ENCODE measurements at places on chromosomes 5 and 9.

DNA sequence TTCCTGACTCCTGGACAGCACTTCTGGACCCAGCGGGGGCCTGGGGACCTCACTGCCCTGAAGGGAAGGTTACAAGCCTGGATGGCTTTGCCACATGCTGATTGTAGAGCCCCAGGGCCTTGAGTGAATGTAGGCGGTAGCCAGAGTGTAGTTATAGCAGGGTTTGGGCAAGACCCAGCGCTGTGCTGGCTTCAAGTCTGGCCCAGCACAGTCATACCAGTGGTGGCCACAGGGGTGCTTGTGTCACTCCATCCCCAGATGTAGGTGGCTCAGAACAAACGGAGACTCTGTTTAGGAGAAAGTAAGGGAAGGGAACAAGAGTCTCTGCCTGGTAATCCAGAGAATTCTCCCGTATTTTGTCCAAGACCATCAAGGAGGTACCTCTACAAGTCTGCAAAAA is 84.6 kb downstream of the STARD4 start:
- DNase-seq, result no peak

GRCh38 chr9:107137495-107138202 is 145.4 kb upstream of the RAD23B start:
- no peak for DNase-seq

DNA sequence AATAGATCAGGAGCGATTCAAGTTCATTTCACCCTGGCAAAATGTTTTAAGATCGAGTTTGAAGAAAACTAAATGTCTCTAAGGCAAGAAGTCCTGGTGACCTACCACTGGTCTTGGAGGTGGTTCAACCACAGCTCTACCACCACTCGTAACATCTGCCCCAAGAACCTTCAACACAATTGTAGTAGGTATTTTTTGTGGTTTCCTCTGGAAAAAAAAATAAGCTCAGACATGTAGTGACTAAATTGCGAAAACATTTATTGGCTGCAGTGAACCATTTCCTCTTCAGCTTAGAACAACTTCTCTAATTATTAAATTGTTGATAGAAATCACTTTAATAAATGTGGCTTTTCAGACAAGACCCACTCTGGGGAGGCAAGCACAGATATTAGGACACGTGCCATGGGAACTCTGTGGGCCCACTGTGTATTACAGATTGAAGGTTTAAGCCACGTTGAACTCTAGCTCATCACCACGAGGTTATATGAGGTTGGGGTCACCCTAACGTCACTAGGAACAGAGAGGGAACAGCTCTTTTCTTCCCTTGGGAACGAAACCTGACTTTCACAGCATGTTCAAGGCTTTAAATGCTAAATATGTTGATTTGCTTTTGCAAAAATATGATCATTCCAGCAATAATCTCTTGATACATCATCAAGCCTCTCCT is 142.9 kb downstream of the HSD17B3 start:
- DNase-seq, result no peak

DNA sequence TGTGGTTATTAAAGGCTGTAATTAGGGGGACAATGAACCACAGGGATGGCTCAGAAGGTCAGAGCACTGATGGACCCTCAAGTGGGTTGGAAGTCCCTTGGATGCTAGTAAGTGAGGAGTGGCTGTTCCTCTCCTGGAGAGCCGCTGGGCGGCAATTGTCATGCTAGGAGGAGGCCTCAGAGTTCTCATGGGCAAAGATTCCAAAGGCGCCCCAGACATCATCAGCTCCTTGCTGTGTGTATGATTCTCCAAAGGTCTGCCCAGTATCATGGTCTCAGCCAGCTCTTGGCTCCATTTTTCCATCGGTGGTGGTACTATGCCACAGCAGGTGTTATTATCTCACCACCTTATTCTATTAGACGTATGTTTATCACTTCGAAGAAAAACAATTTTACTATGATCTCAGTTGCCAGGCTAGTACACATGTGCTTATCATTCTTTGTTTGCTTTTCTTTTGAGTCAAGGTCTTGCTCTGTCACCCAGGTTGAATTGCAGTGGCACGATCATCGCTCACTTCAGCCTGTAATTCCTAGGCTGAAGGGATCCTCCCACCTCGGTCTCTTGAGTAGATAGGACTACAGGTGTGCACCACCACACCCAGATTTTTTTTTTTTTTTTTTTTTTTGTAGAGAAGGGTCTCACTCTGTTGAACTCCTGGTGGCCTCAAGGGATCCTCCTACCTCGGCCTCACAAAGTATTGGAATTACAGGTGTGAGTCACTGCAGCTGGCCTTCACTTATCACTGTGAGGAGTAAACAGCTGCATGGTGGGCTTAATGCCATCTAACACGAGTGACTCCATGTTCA is 46.8 kb downstream of the EXOSC2 start:
- DNase-seq, result no peak

DNA sequence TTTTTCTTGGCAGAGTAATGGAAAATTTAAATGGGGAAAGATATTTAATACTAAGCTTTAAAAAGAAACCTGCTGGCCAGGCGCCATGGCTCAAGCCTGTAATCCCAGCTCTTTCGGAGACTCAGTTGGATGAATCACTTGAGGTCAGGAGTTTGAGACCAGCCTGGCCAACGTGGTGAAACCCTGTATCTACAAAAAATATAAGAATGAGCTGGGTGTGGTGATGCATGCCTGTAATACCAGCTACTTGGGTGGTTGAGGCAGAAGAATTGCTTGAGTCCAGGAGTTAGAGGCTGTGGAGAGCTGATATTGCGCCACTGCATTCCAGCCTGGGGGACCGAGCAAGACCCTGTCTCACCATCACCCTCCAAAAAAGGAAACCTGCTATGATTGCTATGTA is 32.8 kb downstream of the TUT7 start:
- DNase-seq, result peak; percentile 46

DNA sequence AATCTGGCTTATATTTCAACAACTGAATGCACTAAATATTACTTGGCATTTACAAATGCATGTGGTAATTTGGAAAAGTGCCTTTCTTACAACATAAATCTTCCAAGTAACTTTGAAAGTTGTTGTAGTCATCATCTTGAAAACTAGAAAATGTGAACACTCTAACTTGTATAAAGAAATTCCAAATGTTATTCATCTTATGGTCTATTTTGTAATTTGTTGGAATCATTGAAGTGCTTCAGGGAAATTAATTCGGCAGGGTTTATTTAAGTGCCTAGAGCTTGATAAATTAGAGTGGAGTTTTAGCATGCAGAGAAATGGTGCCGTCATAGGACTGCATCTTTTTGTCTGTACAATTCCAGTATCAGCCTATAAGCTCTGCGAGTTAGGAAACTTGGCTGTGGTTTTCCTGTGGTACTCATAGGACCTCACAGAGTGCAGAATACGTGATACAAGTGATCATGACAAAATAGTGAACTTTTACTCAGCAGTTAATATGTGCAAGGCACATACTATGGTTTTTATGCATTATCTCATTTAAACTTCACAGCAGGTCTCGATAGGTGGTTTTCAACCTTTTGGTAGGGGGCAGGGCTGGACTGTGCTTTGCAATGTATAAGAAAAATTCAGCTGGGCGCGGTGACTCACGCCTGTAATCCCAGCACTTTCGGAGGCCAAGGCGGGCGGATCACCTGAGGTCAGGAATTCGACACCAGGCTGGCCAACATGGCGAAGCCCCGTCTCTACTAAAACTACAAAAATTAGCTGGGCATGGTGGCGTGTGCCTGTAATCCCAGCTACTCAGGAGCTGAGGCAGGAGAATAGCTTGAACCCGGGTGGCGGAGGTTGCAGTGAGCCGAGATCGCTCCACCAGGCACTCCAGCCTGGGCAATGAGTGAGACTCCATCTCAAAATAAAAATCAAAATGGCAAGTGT is 79.6 kb downstream of the RAI14 start:
- no peak for DNase-seq

- no peak for DNase-seq
Measured at GRCh38 chr9:33637881-33638280, 113.8 kb downstream of the ANKRD18B start.

- no peak for DNase-seq
Measured at GRCh38 chr5:77355080-77355479, 137.0 kb downstream of the WDR41 start.

GRCh38 chr9:117466111-117466510 is 51.3 kb upstream of the ASTN2 start:
- DNase-seq, result no peak

- no peak for DNase-seq
Measured at GRCh38 chr5:45105491-45105994, 296.8 kb downstream of the MRPS30 start.

- no peak for DNase-seq
Measured at GRCh38 chr9:113823421-113823820, 52.7 kb upstream of the ZNF618 start.

DNA sequence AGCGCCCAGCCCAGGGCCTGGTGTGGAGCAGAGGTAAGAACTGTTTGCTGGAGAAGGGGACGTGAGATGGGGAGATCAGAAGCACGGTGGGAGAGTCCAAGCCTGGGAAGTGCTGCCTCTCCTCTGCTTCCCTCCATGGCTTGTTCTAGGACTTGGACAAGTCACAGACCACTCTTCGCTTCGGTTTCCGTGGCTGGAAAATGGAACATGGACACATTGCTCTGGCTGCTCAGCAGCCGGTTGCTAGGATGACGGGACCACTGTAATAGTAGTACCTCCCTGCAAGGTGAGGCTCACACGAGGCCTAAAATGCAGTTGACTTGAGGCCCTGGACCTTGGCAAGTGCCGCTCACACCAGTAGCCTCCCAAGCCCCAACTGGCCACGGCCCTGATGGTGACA is 175.8 kb upstream of the FSTL4 start:
- DNase-seq, result no peak

DNA sequence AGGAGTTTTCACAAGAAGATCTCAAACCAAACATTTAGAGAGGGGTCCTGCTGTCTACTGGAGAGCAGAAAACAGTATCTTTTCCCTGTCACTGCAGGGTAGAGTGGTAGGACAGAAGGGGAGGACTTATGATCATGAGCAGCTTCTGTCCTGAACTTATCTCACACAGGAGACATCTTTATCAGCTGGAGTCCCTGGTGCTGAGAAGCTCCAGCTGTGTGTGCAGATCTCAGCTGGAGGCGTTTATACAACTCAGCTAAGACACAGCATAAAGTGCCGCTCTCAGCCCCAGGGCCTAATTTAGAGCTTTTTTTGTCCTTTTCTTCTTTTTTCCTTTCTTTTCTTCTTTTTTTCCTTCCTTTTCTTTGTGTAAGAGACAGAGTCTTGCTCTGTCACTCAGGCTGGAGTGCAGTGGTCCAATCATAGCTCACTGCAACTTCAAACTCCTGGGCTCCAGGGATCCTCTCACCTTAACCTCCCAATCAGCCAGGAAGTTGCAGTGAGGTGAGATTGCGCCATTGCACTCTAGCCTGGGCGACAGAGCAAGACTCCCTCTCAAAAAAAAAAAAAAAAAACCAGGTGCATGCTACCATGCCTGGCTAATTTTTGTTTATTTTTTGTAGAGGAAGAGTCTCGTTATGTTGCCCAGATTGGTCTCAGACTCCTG is 31.9 kb downstream of the CCDC125 start:
- no peak for DNase-seq

DNA sequence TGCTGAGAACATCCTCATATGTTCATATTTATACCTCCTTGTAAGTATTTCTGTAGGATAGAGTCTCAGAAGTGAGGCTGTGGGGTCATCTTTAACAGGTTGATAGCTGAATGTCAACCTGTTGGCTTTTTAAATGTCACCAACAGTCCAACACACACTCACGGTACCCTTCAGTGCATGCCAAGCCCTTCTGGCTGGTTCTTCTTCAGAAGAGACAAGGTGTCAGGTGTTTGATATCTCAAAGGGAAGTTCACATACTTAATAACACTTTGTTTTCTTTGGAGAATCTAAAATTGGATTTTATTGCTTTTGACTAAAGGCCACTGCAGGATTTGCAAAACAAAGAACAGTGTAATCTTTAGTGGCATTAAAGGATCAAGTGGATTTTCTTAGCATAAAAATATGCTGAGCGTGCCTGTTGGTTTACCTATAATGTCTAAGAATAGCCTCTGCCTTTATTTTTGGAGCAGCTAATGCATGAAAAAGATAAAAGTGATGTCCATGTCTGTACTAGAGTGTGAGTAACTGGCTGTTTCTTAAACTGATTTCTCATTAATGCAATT is 58.2 kb downstream of the RGS3 start:
- no peak for DNase-seq

DNA sequence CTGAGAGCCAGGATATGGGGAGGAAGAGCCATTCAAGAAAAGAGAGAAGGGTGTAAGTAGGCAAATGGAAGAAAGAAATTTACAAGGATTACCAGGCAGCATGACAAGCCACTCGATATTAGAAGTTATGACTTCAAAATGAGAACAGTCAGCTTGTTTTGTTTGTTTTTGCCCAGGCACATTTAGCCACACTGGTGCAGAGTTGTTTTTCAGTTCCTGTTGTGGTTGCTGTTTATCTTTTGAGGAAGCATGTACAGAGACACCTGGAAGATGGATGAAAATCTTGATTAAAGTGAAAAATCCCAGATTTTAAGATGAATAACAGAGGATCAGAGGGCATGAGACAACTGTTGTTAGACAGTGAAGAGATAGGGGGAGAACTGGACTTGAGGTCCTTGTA is 199.1 kb downstream of the MTRR start:
- DNase-seq, result no peak

DNA sequence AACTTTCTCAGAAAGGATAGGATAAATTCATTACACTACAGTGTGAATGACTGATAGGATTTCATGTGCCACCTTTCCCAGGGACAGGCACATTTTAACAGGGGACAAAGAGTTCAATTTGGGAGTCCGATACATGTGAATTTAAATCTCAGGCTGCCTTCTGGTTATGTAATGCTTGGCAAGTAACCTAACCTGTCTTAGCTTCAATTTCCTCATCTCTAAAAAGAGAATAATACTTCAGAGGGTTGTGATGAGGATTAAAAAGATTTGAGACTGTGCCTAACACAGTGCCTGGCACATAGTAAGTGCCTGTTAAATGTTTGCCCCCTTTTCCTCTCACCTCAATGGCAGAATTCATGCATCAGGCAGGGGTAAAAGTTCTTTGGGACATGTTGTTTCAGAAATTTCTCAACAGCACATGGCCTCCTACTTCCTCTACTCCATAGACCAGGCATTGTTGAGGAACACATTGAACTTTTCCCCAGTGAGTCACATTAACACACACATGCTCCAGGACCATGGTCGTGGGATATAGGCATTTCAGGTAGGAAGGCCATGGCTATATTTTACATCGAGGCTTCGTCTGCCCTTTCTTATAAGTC is 94.6 kb upstream of the EGFLAM start:
- no peak for DNase-seq

DNA sequence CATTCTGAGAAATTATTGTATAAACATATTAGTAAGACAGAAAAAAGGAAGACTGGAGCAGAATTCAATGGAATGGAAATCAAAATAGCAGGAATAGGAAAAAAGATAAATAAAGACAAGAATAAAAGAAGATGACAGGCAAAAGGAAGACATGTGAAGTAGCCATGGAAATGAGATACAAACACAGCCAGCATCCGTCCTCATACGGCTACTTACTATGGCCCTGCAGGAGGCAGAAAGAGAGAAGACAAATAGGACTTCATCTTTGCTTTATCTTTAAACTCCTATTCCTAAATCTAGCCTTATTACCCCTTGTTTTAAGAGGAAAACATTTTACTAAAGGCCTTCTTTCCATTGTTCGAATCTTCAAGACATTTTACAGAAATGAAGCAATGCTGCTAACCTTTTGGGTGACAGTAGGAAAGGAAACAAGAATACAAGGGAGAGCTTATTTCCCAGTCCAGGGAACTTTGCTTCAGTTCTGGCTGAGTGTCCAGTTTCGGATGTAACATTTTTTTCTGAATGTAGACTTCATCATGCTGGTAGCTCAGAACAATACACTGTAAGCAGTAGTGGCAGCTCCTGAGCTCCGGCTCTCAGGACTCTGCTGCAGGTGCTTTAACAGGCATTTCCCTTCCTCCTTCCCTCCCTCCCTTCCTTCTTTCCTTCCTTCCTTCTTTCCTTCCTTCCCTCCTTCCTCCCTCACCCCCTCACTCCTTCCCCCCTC is 106.4 kb upstream of the SLC12A2 start:
- no peak for DNase-seq
